ENCODE measurements at places on chromosomes 13 and 19.

GRCh38 chr13:112260108-112261055 lies 115.8 kb upstream of the SPACA7 start:
- DNase-seq, result no peak

GRCh38 chr13:99386911-99387788 lies 80.0 kb upstream of the GPR183 start:
- no peak for DNase-seq

- no peak for DNase-seq
These were observed 96.2 kb upstream of the SERP2 start for GRCh38 chr13:44277459-44277858.

DNA sequence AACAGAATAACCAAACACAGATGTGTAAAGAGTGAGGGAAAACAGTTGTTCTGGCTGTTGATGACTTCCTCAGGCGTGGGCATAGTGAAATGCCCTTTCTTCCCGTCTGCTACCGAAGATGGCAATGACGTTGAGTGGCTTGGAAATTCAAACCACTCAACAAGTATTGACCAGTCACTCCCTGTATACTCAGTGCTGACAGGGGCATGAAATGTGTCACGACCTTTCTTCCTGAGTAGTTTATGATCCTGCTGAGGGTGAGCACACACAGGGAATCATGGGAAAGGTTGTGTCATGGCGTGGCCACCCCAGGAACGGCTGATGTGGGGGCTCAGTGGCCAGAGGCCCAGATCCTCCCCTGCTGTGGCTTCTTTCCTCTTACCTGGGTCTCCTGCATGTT lies 87.8 kb upstream of the C1QTNF9B start:
- DNase-seq, result no peak

DNA sequence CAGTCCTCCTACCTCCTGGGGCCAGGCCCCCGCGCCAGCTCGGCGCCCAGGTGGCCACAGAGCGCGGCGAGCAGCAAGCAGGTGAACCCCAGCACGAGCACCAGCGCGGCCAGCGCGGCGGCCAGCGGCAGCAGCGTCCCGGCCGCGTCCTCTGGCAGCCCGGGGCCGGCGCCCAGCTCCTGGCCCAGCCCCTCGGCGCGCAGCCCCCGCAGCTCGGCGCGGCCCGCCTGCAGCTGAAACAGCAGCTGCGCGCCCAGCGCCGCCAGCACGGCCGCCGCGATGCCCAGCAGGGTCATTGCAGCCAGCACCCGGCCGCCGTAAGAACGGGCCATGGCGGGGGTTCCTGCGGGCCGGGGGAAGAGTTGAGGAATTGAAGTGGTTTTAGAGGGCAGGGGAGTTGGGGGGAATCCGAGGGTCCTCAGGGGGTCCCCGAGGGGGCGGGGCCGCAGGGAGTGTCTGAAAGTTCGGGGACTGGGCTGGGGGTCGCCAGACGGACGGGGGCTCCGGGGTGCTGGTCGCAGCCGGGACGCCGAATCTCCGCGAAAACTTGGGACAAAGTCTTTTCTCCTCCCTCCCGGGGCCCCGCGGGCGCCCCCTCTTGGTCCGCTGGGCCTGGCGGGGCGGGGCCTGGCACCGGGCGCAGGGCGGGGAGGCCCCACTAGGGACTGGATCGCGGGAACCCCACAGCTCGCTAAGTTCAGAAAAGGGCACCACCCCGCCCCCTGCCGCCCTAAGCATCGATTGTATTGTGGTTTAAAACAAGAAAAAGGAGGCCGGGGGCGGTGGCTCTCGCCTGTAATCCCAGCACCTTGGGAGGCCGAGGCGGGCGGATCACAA lies at the start of gene TMEM221:
Gene TMEM221, minus strand, starts transcription at position 538 of the 837 bp plus-strand sequence. Its CDS starts 206 bp downstream, at position 332.
- no peak for DNase-seq

GRCh38 chr19:1028062-1028926 lies 1.9 kb downstream of the CNN2 start:
- no peak for DNase-seq

DNA sequence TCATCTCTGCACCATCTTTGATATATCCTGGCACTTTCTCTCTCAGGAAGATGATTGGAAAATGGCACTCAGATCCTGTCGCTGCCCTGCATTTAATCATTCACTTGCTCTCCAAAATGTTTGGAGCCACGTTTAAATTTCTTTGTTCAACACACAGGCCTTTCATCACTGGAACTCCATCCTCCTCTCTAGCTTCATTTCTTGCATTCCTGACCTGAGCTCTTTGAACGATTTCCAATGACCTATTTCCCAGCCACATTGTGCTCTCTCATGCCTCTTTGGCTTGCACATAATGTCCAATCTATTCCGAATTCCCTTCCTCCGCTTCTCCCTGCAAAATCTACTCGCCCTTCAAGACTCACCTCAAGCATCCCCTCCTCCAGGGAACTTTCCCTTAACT lies 287.4 kb upstream of the NBEA start:
- DNase-seq, result no peak

DNA sequence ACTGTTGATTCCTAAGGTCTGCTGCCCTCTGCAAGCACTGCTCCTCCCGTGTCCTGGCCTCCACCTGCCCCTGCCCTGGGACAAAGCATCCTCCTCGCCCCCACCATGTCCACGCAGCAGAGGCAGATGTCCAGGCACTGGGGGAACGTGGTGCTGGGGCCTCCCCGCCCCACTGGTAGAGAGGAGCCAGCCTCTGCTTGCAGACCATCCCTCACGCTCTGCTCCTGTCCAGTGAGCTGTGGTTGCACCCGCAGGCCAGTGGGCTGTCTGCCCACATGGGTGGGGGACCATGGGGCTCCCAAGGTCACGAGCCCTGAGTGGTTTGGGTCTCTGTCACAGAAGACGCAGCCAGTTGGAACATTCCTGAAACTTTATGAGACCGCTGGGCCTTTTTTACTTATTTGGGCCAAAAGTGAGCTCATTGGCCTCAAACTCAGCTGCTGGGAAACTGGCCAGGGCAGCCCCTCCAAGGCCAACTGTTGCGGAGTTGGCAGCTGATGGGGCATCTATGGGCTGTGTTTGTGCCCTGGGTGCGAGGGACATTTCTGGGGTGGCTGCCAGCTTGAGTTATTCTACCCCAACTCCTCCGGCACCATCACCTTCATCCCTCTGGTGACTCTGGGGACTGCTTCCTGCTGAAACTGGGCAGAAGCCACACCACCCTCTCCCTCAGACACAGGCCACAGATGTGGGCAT lies 64.8 kb upstream of the F7 start:
- DNase-seq, result no peak

GRCh38 chr19:54937926-54938325 lies 9.4 kb downstream of the NLRP7 start:
- DNase-seq, result no peak

DNA sequence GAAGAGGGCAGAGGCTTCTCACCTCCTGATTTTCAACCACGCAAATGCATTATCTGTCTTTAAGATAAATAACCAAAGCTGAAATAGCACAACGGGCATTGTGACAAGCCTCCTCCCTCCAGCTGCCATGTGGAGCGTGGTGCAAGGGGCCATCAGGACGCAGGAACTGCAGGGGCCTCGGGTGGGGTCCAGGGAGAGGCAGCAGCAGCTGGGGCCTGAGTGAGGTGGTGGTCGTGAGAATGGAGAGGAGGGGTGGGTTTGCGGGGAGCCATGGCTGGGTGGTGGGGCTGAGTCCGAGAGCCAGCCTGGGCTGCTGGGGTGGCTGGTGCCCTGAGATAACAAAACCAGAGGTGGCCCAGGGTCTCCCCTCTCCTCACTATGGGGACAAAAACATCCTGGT lies 66.0 kb downstream of the EPS15L1 start:
- no peak for DNase-seq

All from NCI-H2107 (cell line).